Transverse colon (tissue), 4 donors: ENCODE measurements at places on chromosomes 16 and 17. TPM values are rescaled to one million over a fixed set of nuclear protein-coding genes. Genes with fewer than 3 reads are reported as not detected.
A peak's percentile ranks its signal among the peaks of the same experiment; 100 is the strongest.

KCNH4 gene
- not detected for total RNA-seq

CD68 gene
- total RNA-seq: 3.8 TPM

SLC47A2 gene
- 0.27 TPM for total RNA-seq

DNA sequence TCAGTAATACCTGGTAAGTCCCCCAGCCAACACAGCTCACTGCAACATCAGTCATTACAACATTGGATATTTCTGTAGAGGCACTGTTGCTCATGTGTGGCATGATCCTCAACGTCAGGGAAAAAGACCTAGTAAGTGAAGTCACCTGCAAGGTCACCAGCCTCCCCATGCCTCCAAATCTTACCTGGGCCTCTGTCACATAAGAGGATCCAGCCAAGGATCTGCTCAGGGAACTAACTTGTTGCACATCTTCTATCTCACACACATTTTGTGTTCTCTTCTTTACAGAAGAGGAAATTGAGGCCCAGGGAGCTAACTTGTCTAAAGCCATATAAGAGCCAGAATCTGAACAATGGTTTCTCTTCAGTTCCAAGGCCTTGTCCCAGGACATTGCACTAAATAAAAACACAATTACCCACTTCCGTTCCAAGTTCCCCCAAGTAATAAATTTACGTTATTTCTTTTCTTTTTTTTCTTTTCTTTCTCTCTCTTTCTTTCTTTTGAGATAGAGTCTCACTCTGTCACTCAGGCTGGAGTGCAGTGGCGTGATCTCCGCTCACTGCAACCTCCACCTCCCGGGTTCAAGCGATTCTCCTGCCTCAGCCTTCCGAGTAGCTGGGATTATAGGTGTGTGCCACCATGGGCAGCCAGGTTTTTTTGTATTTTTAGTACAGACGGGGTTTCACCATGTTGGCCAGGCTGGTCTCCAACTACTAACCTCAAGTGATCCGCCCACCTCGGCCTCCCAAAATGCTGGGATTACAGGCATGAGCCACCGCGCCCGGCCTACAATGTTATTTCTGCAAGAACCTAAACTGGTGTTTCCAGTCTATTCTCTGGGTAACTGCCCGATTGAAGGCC is 1.3 kb downstream of the SHMT1 start:
- no peak for DNase-seq
- peaks cover 10% of the 10 kb centered on the region for H3K4me1 ChIP-seq

HP gene
- total RNA-seq: 1.9 TPM

GRCh38 chr17:79187186-79187585 is 112.6 kb downstream of the ENGASE start:
- no peaks in the 10 kb centered on the region for H3K4me1 ChIP-seq
- no peak overlapping the region for H3K4me3 ChIP-seq
- peaks cover 60% of the 10 kb centered on the region for H3K27me3 ChIP-seq
- H3K36me3 ChIP-seq: no peaks in the 10 kb centered on the region

MAPT gene
- total RNA-seq: 1.9 TPM

DNA sequence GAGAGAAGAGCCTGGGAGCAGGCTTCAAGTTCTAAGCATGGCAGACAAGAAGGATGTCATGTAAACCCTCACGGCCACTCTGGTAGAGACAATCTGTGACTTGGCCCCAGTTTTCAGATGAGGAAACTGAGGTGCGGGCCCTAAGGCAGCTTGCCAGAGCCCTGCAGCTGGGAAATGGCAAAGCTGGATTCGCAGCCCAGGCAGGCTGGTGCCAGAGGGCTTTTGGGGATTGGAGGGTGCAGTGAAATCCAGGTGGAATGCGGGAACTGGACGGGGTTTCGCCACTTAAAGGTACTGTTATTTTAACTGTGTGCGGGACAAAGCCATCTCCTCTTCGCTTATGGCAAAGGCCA is 477 bp upstream of the OSGIN1 start:
- H3K27me3 ChIP-seq: no peaks in the 10 kb centered on the region
- H3K36me3 ChIP-seq: no peaks in the 10 kb centered on the region
- peak overlapping the region; percentile 91 for H3K27ac ChIP-seq
- no peak overlapping the region for H3K4me3 ChIP-seq

DNA sequence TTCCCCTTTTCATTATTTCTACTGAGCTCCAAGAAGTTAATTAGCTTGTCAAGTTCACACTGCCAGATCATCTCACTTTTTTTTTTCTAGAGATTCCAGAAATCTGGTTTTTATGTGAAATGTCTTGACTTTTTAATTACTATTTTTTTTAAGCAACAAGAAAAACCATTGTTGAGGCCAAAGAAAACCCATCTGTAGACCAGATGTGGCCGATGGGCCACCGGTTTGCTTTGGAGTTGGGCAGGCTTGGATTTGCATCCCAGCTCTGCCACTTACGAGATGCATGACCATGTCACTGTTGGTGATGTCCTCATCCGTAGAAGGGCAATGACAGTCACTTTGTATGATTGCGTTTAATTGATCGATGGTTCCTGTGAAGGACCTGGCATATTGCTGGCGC is 34.2 kb upstream of the MRTFB start:
- no peak overlapping the region for H3K27ac ChIP-seq
- no peak for DNase-seq
- no peak overlapping the region for H3K4me3 ChIP-seq
- no peaks in the 10 kb centered on the region for H3K27me3 ChIP-seq

- no peaks in the 10 kb centered on the region for H3K36me3 ChIP-seq
- H3K27me3 ChIP-seq: no peaks in the 10 kb centered on the region
- H3K4me3 ChIP-seq: no peak overlapping the region
- no peaks in the 10 kb centered on the region for H3K4me1 ChIP-seq
- DNase-seq: peak; percentile 39
Measured at GRCh38 chr16:74738113-74738541, 36.5 kb downstream of the FA2H start.

TMEM235 gene
- not detected for total RNA-seq

GRCh38 chr17:2309338-2310154 is 5.8 kb downstream of the SRR start:
- H3K27me3 ChIP-seq: no peaks in the 10 kb centered on the region
- H3K36me3 ChIP-seq: no peaks in the 10 kb centered on the region
- no peak for DNase-seq
- no peak overlapping the region for H3K27ac ChIP-seq
- H3K4me1 ChIP-seq: no peaks in the 10 kb centered on the region

AANAT gene
- not detected for total RNA-seq

CNP gene
- total RNA-seq: 133 TPM

CALB2 gene
- 4.0 TPM for total RNA-seq

DNA sequence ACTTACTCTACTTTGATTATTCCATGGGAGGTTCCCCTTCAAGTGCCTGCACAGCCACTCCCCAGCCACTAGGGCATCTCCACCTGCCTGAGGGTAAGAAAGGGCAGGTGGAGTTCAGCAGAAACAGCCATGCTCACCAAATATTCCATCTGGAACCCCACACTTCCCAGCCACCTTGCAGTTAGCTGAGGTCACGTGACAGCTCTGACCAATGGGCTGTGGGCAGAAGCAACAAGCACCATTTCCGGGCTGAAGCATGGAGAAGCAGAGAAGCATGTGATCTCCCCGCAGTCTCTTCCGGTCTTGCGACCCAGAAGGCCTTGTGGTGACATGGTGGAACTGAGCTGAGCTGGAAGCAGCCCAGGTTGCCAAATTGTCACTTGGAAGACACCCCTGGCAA is 108.6 kb downstream of the CCT6B start:
- no peak overlapping the region for H3K4me3 ChIP-seq
- H3K27me3 ChIP-seq: no peaks in the 10 kb centered on the region
- H3K36me3 ChIP-seq: no peaks in the 10 kb centered on the region
- H3K27ac ChIP-seq: no peak overlapping the region

- no peak overlapping the region for H3K4me3 ChIP-seq
- H3K27me3 ChIP-seq: no peaks in the 10 kb centered on the region
- DNase-seq: no peak
- H3K27ac ChIP-seq: no peak overlapping the region
- no peaks in the 10 kb centered on the region for H3K4me1 ChIP-seq
Measured at GRCh38 chr16:60682219-60682618, 1354.0 kb downstream of the CDH8 start.

HBZ gene
- total RNA-seq: not detected

KIF2B gene
- not detected for total RNA-seq

CACNG4 gene
- not detected for total RNA-seq

- H3K27ac ChIP-seq: peak overlapping the region; percentile 21
- no peaks in the 10 kb centered on the region for H3K36me3 ChIP-seq
- H3K4me1 ChIP-seq: peaks cover 5% of the 10 kb centered on the region
- DNase-seq: no peak
- H3K27me3 ChIP-seq: no peaks in the 10 kb centered on the region
- H3K4me3 ChIP-seq: no peak overlapping the region
Measured at GRCh38 chr16:27221576-27222248, 18.4 kb downstream of the KDM8 start.

- no peaks in the 10 kb centered on the region for H3K36me3 ChIP-seq
- H3K27ac ChIP-seq: peak overlapping the region; percentile 91
- H3K27me3 ChIP-seq: no peaks in the 10 kb centered on the region
- peaks cover 15% of the 10 kb centered on the region for H3K4me1 ChIP-seq
- peak overlapping the region; percentile 88 for H3K4me3 ChIP-seq
Measured at GRCh38 chr17:80219013-80219762, 945 bp downstream of the SGSH start.

ITGB3 gene
- 26.3 TPM for total RNA-seq
